H1 (cell line): ENCODE measurements at places on chromosomes 2 and 18.

GRCh38 chr2:96409081-96409819, 73.7 kb downstream of the NCAPH start:
- no peak for DNase-seq

DNA sequence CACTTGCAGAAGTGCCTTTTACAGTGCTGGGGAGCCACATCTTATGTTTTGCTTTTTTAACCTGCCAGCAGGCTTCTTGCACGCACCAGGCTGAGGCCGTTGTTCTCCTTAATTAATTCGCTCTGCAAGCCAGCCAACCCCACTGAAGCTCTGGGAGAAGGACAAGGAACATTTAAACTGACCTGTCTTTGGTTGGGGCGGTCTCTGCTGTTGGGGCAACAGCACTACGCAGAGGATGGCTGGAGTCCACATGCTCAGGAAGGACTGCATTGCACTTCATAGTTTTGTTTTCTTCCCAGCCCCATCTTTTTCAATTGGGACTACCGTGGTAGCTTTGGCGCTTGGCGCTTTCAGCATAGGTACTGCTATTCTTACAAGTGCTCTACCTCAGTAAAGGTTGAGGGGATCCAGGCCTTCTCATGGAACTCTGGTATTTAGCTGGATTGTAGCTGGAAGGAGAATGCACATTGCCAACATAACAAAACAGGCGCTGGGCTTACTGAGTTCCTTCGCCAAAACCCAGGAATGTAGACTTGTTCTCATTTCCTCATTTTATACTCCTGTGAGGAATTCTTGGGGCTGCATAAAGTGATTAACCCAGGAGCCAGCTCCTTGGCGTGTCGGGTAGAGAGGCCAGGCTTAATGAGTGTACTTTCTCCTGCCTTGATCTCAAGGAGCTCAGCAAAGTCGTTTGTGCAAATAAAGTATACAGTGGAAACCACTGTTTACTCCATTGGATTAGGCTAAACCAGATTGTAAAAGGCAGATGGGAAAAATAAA, 146.2 kb downstream of the PRKCE start:
- DNase-seq = no peak

DNA sequence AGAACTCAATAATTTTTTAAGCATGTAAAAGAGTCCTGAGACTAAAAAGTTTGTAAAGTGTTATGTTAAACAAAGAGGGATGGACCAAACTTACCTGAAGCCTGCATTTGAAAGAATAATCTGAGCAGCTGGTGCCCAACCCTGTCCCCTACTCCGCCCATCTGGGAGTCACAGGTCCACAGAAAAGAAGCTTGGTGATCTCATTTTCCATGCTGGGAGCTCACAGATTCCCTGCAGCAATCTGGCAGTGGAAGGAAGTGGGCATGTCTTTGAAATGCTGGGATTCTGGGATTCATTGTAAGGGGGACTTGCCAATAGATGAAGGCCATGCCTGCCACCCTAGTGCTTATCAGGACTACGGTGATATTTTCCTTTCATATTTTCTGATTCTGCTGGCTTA, 17.9 kb downstream of the CDH2 start:
- DNase-seq = no peak

DNA sequence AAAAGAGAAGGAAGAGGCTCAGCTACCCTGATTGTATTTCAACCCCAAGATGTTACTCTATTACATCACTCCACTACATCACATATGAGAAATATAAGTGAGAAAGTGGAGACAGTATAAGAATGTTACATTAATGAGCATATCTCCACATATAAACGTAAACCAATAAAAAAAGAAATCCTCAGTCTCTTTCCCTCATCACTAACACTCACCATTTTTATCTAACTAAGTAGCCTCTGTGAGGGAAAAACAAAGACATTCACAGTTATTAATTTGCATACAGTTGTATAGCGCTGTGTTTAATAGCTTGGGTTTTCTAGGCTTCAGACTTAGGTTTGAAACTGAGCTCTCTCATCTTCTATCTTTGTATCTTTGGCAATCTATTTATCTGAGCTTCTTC, 489.1 kb upstream of the LRRTM4 start:
- DNase-seq = no peak

DNA sequence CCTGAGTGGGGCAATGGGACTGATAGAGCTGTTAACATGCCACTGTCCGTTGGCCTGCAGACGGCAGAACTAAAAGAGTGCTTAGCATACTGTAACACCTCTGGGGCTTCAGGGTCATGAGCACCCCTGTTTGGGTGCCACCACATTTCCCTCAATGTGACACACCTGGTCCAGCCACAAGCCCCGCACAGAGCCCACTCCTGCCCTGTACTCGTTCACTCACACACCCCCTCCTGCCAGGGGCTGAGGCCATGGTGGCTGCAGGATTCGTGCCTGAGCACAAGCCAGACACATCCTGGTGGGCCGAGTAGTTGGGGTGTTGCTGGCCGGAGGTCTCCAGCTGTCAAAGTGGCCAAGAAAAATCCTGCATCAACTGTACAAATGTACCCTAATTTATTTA, 4.4 kb upstream of the PPP4R3B start:
- no peak for DNase-seq

GRCh38 chr2:143468341-143468888, 339.2 kb downstream of the ARHGAP15 start:
- no peak for DNase-seq

DNA sequence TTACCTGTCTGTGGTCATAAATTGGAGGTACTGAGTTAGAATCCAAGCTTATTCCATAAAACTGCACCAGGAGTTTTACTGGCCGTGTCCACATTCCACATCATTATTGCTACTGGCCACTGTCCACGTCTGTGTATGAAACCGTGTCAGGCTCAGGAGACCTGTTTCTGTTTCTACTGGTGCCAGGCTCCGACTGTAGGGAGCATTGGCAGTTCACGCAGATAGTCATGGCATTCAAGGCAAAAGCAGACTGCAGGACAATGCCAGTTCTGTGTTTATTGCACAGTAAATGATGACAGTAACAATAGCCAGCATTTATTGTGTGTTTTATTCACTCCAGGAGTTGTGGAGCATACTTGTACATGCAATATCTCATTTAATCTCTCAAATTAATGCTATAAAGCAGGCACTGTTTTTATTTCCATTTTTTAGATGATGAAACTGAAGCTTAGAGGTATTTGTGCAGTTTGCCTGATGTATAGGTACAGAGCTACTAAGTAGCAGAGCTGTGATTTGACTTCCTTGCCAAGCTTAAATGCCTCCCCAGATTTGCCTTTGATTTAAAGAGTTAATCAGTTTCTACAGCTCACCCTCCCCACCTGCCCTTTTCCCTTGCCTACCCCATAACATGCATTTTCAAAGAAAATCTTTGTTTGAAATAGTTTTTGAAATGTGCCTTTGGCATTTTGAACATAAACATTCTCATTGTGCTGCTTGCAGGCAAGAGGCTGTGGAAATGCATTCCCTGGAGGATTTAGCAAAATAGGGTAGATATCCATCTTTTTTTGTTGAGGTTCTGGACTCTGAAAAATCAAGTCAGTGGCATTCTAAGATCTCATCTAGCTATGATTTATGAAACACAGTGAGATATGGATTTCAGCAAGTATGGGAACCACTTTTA, 55.5 kb downstream of the MAP4K4 start:
- DNase-seq = no peak

- DNase-seq = no peak
Observed at GRCh38 chr2:121558329-121558728, 27.6 kb downstream of the RNU4ATAC start.

DNA sequence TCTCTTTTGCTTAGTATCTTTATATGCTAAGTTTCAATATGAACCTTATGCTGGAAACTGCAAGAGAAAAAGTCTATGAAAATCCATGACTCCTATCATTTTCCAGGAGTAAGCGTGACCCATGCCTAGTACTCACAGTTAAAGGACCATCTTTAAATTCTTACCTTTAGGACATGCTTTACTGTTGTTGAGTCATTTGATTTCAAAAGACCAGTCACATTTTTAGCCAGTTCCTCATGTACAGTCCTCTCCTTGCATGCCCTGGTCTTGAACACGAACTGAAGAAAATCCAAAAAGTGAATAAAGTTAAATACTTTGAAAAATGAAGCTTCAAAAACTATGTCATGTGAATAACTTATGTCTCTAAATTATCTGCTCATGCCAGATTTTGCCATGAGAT, 117.8 kb upstream of the CCDC195 start:
- DNase-seq = no peak
